ENCODE measurements at places on chromosomes 3 and 15.
A peak's percentile ranks its signal among the peaks of the same experiment; 100 is the strongest.

- DNase-seq, result no peak
These were observed 355.3 kb upstream of the ZNF385D start for GRCh38 chr3:22106213-22106896.

- DNase-seq, result no peak
These were observed 215.6 kb upstream of the VEPH1 start for GRCh38 chr3:157718800-157719199.

DNA sequence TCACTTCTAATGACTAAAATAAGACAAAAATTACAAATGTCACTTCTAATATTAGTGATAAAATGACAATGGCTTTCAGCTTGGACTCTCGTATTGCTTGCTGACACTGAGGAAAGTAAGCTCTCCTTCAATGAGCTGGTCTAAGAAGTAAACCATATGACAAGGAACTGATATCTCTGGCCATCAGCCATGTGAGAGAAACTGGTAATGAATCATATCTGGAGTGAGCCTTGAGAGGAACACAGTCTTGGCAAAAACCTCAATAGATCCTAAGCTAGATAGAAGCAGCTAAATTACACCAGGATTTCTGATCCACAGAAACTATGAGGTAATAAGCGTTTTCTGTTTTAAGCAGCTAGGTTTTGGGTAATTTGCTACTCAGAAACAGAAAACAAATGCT lies 1575.1 kb downstream of the OTOL1 start:
- no peak for DNase-seq

DNA sequence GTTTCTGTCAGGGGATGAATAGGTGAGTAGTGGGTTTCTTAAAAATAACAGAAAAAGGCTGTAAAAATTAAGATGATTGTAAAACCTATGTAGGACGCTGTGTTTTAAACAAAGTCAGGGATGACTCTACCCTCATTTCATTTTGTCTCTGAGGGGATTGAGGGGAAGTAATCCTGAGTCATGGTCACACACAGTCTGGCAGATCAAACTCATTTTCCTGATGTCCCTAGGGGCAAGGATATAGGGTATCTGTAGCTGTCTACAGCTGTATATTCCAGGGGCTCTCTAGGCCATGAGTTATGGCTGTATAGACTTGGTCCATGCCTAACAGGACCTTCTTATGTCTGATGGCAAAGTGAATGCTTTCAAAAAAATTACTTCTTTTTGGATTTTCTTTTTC lies 421.1 kb downstream of the PDCD6IP start:
- DNase-seq, result no peak

DNA sequence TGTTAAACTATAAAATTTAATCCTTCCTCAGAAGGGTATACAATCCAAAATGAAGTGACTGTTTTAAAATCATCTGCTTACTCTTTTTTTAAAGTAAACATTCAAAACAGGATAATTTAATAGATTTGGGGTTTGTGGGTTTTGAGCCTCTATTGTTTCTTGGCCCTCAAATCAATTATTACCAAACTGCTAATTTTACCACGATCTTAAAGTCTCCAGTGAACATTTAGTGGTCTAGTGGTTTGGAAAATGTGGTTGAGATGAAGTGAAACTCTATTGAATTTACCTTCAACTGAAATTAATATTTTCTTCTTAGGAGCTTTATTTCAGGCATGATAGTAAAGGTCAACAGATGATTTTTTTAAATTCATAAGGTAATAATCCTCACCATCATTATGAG lies 11.2 kb upstream of the ATP11B start:
- DNase-seq, result no peak

DNA sequence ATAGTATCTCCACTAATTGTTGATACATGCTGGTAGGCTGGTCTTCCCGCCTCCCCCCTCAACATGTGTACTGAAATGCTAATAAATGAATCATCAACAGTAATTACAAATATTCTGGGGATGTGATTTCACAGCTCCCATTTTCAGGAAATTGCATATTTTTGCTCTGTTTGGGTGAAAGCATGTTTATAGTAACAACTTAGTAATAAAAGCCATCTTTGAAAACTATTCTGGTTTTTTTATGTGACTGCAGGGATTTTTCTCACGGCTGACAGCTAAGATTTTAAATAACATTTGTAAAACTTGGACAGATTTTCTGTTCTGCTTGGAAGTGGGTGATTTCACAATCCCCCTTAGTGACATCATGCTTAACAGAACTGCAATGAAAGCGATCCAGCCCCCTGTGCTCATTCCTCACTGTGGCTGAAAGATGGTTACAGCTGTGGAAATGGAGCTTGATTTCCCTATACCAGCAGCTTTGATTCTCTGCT lies 25.6 kb upstream of the FAM174B start:
- DNase-seq, result no peak

GRCh38 chr3:196624907-196625306 lies 14.6 kb upstream of the NRROS start:
- no peak for DNase-seq

GRCh38 chr3:18444595-18445400 lies 19.7 kb upstream of the SATB1 start:
- DNase-seq, result peak; percentile 50

All from stimulated activated CD8-positive, alpha-beta memory T cell treated with anti-CD3 and anti-CD28 coated beads, Interleukin-7, amount 100 ng/mL, for 1 hour (primary cell).